Stimulated activated CD4-positive, alpha-beta T cell treated with anti-CD3 and anti-CD28 coated beads, TNF-alpha, amount 100 ng/mL, for 1 hour (primary cell): ENCODE measurements at places on chromosomes 2 and 18.
A peak's percentile ranks its signal among the peaks of the same experiment; 100 is the strongest.

- DNase-seq: no peak
Measured at GRCh38 chr2:155599834-155600233, 732.7 kb downstream of the NR4A2 start.

- DNase-seq: no peak
Measured at GRCh38 chr2:134952608-134953007, 34.0 kb downstream of the CCNT2 start.

- no peak for DNase-seq
Measured at GRCh38 chr2:216219861-216220260, 110.7 kb downstream of the XRCC5 start.

- DNase-seq: no peak
Measured at GRCh38 chr18:43578706-43579105, 301.4 kb upstream of the SYT4 start.

DNA sequence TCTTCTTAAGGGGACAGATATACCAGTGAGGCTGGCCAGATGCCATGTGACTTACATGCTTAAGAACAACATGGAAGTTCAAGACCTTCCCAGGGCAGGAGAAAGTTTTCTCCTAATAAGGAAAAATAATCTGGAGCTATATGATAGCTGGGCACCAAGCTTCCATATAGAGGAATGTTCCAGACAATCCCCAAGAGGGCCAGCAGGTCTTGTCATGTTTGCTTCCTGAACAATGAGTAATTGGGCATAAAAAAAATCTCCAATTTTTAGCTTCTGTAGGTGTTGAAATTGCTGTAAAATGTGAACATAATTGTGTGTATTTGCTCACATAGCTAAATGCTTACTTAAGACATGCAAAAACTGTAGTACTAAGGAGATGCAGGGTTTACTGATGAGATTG, 809.5 kb upstream of the PIK3C3 start:
- no peak for DNase-seq

DNA sequence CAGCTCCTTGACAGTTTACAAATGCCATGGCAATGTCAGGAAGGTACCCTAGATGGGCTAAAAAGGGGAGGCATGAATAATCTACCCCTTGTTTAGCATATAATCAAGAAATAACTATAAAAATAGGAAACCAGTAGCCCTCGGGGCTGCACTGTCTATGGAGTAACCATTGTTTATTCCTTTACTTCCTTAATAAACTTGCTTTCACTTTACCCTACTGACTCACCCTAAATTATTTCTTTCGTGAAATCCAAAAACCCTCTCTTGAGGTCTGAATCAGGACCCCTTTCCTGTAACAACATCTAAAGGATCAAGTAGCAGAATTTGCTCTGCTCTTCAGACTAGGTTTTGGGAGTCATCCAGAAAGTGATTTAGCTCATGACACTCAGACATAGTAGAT, 43.7 kb downstream of the CD8B2 start:
- no peak for DNase-seq

- DNase-seq: no peak
Measured at GRCh38 chr2:39492095-39492590, 55.1 kb upstream of the MAP4K3 start.

DNA sequence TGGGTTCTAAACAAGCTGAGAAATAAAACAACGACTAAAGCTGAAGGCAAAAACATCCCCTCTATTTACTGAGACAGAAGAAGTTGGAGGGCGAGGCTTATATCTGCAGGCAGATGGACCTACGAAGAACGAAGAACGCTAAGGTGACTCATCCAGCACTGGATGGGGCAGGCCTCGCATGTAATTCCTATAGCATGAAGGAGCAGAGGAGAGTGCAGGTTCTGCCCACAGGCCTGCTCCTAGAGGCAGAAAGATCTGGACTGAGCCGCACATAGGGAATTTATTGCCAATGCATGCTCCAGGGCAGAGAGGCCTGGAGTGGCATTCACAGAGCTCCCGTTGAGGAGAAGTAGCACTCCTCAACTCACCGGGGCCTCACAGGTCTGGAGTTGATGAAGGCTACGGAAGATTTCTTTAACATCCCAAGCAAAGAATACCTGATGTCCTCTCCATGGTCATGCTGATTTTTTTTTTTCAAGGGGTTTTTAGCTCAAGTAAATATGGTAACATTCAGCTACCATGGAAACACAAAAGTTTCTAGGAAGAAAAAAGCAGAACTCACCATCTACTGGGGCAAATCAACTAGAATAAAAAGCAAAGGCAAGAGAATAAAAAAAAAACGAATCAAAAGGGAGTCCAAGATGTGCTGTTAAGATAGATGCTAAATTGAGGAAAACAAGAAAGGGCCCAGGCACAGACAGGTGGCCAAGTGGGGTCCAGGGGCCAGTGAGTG, 10.4 kb upstream of the METTL21A start:
- DNase-seq: no peak

- DNase-seq: no peak
Measured at GRCh38 chr2:217622205-217623060, 380.4 kb downstream of the TNS1 start.

GRCh38 chr2:233700028-233700635, 7.4 kb downstream of the UGT1A6 start:
- no peak for DNase-seq

DNA sequence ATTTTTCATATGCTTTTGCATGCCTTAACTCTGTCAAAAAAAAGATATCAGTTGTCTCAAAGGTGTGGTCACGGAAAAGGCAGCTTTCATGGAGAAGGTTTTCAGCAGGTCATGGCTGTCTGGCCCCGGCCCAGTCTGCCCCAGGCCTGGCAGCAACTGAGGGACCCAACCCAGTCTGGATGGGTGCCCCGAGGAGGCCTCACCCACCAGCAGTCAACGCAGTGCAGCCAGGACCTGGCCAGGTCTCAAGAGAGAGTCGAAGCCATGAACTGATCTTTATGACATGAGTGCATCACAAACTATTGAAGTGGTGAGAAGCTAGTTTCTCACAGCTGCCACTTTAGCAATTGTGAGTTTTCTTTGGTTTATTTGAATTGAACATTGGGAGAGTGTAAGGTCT, 7.9 kb downstream of the TUBB6 start:
- no peak for DNase-seq

DNA sequence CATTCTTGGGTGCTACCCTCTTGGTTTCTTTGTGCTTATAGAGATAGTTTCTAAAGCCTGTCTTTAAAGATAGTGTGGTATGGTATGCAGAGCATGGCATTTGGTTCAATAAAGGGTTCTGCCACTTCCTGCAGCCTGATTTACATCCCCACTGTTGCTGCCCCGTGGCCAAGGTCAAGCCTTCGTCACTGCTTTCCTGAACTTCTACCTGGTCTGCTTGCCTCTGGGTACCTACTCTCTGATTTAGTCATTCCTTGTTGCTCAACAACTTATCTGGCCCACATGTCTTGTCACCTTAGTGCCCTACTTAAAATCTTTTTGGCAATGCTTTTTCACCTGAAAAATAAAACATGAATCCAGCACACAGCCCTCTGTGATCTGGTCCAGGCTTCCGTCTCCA, 352.9 kb downstream of the LPIN1 start:
- DNase-seq: no peak

GRCh38 chr2:200136655-200137054, 169.8 kb upstream of the SPATS2L start:
- no peak for DNase-seq

- no peak for DNase-seq
Measured at GRCh38 chr2:198441901-198442300, 637.5 kb downstream of the PLCL1 start.

DNA sequence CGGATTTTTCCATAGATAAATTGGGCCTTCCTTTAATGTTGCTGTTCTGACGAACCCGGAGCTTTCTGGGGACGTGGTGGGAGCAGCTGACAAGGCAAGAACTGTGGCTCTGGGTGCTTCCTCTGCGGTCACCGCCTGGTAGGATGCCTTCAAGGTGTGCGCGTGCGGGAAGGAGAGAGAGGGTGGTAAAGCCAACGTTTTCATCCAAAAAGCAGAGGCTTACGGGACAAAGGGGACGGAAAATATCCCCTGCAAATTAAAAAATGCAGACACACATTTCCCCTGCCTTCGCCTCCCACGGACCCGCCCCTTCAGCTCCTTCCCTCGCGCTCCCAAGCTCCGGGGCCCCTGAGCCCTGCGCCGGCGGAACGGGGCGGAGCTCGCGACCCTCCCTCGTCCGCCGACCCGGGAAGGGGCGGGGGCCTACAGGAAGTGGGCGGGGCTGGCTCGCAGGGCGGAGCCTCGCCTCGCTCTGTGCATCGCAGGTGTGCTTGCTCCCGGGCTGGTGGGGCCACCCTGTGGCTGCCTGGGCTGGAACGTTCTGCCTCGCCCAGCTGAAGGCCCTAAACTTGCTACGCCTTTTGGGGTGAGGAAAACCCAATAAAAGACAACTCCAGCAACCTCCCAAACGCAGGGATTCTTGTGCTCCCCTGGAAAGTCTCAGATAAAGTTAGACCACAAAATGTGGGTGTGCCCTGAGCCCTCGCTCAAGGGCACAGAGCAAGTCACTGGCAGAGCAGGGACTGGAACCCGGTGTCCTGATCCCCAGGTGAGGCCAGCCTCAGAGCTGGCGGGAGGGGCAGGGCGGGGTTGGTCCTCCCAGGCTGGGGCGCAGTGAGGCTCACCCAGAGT, 25.4 kb upstream of the SLC66A3 start:
- peak; percentile 73 for DNase-seq

GRCh38 chr2:45944074-45944473, 292.6 kb downstream of the PRKCE start:
- DNase-seq: no peak

- DNase-seq: no peak
Measured at GRCh38 chr2:118062669-118063068, 25.6 kb upstream of the INSIG2 start.
